ENCODE measurements at places on chromosomes 4 and X. TPM values are rescaled to one million over a fixed set of nuclear protein-coding genes. Genes with fewer than 3 reads are reported as not detected.

The CITED1 gene
- 0.40 TPM for total RNA-seq

The PPM1K gene
- 82.7 TPM for total RNA-seq

The MEPE gene
- total RNA-seq = not detected

The RRAGB gene
- total RNA-seq = 10.5 TPM

The ADRA2C gene
- total RNA-seq = not detected

The P2RY4 gene
- 0.19 TPM for total RNA-seq
